ENCODE measurements at places on chromosomes 2 and 18. TPM values are rescaled to one million over a fixed set of nuclear protein-coding genes. Genes with fewer than 3 reads are reported as not detected.

The PLEKHM3 gene
- total RNA-seq = 10.6 TPM

The CROCC2 gene
- total RNA-seq = not detected

The C2orf74 gene
- total RNA-seq = 4.2 TPM

The MAP4K4 gene
- total RNA-seq = 95.0 TPM

The RAMP1 gene
- total RNA-seq = 35.0 TPM

The GPN1 gene
- 34.5 TPM for total RNA-seq

The KCNG3 gene
- total RNA-seq = under 0.01 TPM

The GRB14 gene
- not detected for total RNA-seq

- no peak for DNase-seq
These were observed 301.3 kb upstream of the GALNT5 start for GRCh38 chr2:156956161-156956560.

GRCh38 chr2:231877533-231878456, 48.4 kb downstream of the NPPC start:
- DNase-seq = no peak

- no peak for DNase-seq
These were observed 4.6 kb downstream of the PROC start for GRCh38 chr2:127422559-127423477.

- no peak for DNase-seq
These were observed 28.5 kb downstream of the GPR55 start for GRCh38 chr2:230896346-230897115.

DNA sequence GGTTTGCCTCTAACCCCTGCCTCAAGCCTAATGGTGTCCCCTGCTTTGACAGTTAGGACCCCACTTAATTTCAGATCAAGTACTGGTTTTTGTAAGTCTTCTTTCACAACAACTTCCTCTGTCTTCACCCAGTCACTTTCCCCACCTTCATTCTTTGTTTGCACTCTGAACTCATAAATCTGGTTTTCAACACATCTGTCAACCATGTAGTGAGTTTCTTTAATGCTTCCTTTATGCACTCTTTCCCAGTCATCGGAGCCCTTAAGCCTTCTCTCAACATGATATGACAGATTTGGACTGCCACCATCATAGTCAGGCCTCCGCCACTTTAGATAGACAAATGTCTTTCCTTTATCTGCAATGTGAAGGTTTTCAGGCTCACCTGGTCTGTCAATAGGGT, 109.1 kb downstream of the PLEKHA3 start:
- no peak for DNase-seq

GRCh38 chr18:58449464-58449863, 179.4 kb downstream of the ALPK2 start:
- DNase-seq = no peak

DNA sequence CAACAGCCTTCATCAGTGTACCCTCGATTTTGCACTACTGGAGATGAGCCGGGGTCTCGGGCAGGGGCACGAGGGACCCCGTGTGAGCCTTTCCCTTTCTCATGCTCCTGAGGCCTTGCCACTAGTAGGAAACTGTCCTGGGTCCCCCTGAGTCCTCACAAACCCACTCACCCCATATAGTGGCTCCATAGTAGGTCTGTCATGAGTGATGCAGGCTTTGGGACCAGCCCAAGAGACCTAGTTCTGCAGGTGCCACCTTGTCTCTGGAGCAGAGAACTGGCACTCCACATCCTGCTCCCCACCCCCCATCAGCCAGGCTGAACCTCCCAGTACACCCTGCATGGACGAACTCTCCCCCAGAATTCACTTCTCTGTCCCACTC, 187.1 kb downstream of the SMAD7 start:
- no peak for DNase-seq

GRCh38 chr2:85889627-85890281, 964 bp upstream of the ST3GAL5 start:
- no peak for DNase-seq

- DNase-seq = no peak
These were observed 50.1 kb downstream of the BOLA3 start for GRCh38 chr2:74097574-74097973.

- no peak for DNase-seq
These were observed 25.9 kb upstream of the GPR17 start for GRCh38 chr2:127619877-127620705.

GRCh38 chr18:7726522-7726921, 159.4 kb downstream of the PTPRM start:
- DNase-seq = no peak

DNA sequence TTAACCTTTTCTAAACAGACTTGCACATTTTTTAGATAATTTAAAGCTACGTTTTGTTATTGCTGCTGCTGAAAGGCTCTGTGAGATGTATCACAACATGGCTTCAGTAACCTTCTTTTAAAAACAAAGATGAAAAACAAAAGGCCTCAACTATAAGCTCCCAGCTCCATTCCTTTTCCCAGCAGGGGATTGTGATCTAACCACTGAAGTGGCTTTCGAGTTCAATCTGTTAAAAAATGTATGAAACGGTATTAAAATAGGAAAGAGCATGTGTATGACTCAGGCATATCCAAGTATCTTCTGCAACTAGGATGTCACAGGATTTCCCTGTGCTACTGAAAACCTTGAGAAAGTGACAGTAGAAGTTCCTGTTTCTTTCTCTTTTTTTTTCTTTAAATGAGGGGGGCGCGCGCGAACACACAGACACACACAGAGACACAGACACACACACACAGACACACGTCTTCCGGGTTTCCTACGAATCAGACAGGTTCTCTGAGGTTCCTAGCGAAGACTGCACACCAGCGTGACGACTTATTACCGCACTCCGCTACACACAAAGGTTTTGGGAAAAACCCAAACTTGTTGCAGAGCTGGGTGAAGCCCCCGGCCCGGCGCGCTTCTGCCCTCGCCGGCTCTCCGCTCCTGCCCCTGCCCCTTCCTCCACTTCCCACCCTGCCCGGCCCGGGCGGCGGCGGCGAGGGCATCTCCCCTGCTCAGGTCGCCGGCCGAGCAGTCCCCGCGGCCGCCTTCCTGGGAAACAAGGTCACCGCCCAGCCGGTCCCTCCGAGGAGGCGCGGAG, 86.8 kb downstream of the RBMS1 start:
- peak; percentile 85 for DNase-seq

DNA sequence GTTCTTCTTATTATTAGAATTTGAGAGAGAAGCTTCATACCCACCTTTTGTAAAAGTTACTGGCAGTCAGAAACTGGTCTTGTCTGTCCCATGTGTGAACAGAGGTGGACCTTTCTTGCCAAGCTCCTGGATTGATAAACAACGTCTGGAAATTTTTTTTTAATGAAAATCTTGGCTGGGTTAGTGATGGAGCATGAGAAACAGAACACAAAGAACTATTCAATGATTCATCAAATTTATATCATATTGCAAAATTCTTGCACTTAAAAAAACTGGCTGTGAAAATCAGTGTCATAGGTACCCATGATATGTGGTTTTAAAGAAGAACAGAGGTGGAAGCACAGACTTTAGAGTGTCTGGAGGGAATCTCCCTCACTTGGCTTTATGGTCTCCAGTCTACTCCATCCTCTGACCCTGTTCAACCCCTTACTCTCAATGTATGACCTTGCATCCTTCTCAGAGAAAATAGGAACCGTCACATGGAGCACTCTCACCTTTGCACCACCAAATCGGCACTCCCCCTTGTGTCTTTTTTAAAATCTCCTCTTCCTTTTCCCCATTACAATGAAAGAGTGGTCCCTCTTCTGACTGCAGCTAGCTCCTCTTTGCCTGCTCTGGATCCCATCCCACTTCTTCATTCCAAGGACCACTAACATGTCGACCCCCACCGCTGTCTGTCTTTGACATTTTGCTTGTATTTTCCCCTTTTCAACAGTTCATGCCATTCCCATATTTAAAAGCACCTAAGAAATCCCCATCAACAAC, 58.2 kb downstream of the COPS8 start:
- peak; percentile 82 for DNase-seq

DNA sequence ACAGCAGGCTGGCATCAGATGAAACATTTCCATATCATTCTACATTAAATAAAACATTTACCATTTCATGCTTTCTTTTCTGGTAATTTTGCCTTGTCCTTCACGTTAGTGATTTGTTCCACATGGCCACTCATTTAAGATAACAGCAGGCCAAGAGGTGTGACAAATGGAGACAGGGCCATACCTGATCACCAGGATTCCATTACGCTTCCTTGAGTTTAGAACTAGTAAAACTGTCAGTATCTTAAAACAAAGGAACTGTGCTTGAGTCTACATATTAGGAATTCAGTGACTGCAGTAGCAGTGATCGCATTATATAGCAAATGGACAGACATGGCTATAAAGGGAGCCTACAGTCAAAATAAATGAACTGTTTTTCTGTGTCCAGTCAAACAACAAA, 155.1 kb upstream of the FSHR start:
- no peak for DNase-seq

- DNase-seq = no peak
These were observed 634 bp upstream of the MSGN1 start for GRCh38 chr2:17815468-17816184.
